Stimulated activated CD4-positive, alpha-beta T cell treated with anti-CD3 and anti-CD28 coated beads, Interleukin-2, amount 100 ng/mL, for 24 hours (primary cell): ENCODE measurements at places on chromosomes 5 and 9.
A peak's percentile ranks its signal among the peaks of the same experiment; 100 is the strongest.

DNA sequence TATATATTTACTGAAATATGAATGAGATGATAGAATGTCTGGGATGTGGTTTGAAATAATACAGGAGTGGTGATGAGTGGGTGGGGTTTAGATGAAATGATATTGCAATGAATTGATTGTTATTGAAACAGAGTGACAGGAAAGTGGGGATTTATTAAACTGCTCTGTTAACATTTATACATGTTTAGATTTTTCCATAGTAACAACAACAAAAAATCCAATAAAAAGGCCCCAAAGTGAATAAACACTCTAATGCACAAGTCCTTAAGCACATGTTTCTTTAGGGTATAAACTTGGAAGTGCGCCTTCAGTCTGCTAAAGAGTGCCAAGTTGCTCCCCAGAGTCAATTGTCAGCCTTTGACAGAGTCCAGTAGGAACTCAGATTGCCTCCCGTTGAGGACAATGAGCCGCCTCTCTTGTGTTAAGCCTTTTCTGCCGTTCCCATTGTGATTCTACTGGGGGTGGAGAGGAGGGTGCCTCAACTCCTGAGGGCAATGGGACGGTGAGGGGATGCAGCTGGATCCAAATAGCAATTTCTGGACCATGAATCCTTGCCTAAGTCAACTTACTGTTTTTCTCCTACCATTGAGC, 112.3 kb downstream of the SLC28A3 start:
- no peak for DNase-seq

- no peak for DNase-seq
Measured at GRCh38 chr5:25744908-25745307, 1100.1 kb upstream of the CDH10 start.

GRCh38 chr5:179303451-179304200, 41.6 kb downstream of the ADAMTS2 start:
- DNase-seq: no peak

- no peak for DNase-seq
Measured at GRCh38 chr9:95009459-95009858, 283.0 kb downstream of the AOPEP start.

GRCh38 chr9:3455094-3455493, 70.7 kb downstream of the RFX3 start:
- no peak for DNase-seq

- no peak for DNase-seq
Measured at GRCh38 chr5:90675222-90675621, 116.6 kb downstream of the ADGRV1 start.

GRCh38 chr5:39202597-39203274, 16.6 kb downstream of the FYB1 start:
- no peak for DNase-seq

DNA sequence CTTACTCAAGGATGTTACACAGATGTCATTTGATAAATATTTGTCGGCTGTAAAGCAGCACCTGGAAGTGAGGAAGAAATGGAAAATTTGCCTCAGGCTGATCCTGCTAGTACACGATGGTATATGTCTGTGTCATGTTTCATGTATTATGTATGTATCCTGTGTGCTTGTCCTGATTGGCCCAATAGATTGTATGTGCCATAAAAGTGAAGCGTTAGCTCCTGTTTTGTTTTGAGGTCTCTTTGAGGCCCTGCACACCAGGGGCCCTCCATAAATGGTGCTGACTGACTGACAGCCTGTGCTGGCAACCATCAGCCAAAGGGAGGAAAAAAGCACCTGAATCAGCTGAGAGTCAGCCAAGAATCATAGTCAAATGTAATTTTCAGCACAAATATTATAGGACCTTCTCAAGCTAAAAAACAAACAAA, 11.8 kb upstream of the LNPEP start:
- no peak for DNase-seq

DNA sequence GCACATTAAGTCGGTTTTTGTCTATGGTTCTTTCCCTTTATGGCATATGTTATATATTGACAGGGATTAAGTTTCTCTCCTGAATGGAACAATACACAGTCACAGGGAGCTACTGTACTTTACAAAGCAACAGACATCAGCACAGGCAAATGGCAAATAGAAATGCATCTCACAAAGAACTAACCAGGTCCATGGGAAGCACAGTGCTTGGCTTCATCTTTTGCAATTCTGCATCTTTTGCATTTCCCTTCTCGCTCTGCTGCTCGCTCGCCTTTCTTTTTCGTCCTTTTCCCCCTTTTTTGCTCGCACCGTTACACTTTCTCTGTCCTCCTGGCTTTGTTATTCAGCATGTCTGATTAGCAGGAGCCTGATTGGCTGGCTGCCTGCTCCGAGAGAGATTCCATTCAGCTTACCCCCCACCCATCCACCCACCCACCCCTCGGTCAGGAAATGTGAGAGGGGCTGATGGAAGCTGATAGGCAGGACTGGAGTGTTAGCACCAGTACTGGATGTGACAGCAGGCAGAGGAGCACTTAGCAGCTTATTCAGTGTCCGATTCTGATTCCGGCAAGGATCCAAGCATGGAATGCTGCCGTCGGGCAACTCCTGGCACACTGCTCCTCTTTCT, at the start of gene ADAMTSL1:
TSS of gene ADAMTSL1 (plus strand) at position 502 of the 628 bp plus-strand sequence. CDS start at position 582, 80 bp downstream.
- no peak for DNase-seq

DNA sequence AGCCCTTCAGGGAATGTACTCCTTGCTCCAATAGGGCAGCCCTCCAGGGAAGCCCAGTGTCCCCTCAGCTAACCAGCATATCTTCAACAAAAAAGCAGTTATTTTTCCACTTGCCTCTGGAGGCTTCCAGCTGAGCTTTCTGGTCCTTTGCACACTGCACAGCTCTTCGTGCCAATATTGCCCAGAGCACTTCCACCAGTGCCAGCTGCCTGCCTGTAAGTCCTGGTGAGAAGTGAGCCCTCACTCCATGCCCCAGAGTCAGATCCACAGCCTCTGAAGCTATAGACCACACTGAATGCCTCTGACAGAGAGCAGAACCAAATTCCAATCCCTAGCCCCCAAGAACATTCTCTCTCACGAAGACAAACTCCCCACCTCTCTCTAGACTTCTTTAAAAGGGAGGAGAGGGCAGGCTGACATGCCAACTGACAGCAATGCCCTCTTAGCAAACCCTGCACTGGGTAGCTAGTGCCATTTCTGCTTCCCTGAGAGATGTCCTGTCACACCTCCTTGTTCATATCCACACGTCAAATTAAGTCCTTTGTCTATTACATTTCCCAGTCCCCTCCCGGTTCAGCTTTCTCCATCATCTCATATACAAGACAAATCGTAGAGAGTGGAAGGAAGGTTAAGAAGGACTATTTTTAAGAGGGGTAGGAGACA, 12.7 kb upstream of the HEXB start:
- DNase-seq: no peak

- no peak for DNase-seq
Measured at GRCh38 chr5:168469816-168470215, 16.5 kb upstream of the RARS1 start.

- peak; percentile 80 for DNase-seq
Measured at GRCh38 chr9:92954049-92954861, 6.9 kb downstream of the FGD3 start.

GRCh38 chr5:120706877-120707276, 242.8 kb downstream of the PRR16 start:
- DNase-seq: no peak

DNA sequence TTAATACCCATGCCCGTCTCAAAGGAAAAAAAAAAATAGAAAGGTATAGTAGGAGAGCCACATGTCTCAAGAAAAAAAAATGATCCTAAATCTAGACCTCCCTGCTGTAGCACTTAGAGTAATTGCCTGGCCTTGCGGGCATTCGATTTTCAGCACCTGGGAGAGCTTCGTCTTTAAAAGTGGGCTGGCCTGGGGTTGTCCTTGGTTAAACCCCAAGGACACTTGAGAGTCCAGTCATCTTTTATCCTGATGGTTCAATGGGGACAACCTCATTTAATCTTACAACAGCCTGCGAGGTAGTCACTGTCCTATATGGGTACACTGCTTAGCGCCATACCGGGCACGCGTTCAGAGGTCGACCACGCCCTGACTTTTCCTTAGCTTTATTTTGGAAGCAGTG, 60.1 kb downstream of the MAT2B start:
- no peak for DNase-seq
